ENCODE measurements at places on chromosomes 1 and 21.

DNA sequence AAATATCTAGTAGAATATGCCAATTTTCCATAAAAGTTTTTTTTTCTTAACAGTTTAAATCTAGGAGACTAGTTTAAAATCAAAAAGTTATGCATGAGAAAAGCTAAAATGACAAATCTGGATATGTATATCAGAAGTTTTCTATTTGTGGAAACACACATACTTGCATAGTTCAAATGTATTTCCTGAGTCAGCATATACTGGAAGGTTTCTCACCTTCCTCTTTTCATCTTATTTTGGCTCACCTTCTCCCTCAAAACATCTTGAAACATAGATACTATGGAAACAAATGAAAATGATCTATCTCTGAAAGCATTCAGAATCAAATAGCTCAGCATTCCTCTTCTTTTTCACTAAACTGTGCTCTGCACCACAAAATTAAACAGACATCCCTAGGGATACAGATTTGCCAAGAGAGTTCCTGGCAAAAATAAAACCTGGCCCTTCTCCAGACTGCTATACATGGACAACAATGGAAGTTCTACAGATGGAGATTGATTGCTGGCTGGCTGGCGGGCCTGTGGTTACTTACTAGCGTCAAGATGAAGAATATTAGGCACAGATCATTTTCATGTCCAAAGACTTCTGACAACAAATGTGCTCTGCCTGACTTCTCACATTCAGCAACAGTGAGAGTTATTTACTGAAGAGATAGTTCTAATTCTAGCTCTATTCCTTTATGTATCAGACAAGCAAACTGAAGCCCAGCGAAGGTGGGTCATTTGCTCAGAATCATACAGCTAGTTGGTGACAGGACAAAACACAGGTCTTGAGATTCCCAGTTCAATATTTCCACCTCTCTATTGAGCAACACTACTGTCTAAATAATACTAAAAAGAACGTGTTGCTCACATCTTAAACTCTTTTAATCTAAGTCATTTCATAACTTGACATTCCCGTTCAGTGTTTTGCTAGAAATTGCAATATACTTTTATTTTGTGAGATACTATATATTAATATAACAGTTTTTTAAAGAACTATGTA, 26.6 kb downstream of the DIPK1A start:
- no peak for DNase-seq

GRCh38 chr1:162974810-162975209, 94.4 kb upstream of the RGS4 start:
- DNase-seq: no peak

DNA sequence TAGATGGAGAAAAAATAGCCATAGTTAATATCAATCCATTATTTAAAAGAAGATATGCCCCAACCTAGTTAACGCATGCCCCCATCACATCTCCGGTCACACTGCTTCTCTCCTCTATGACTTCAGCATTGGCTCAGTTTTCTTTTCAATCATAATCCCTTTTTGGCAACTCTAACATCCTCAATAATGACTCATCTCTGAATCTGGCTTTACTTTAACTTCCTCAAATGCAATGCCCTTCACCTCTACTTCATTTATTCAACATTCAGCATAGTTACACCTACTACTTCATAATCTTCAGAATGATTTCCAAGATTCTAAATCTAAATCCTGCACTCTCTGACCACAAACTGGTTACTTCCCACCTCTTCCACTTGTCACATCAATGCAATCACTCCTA, 417.3 kb downstream of the USH2A start:
- no peak for DNase-seq

- no peak for DNase-seq
Observed at GRCh38 chr1:43481491-43481890, 27.8 kb upstream of the HYI start.

DNA sequence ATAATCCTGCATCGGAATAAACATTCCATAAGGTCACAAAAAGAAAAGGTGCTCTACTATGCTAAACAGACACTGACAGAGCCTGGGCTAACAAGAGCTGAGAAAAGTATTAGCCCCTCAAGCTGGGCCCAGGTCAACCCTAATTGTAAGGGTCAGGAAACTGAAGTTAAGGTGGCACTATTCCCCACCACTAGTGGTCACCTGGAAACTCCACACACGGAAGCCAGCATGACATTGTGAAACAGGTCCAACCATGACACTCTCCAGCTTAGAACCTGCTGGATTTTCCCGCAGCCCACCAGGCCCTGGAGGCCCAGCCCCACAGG, 1.2 kb downstream of the PTTG1IP start:
- DNase-seq: no peak

DNA sequence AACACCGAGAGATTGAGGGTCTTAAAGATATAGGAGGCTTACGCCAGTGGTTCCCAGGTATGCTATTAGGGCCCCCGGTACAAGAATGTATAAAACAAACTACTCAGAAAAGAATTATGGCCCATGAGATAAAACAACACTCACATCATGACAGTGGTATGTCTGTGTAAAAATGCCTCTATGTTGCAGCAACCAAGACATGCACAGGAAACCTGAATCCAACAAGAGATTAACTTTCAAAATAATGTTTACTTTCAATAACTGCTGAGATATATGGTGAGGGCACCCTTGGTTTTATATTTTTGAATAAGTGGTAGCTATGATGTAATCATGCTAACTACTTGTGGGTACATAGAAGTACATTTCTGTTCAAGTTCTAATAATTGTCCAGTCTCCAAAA, 74.9 kb downstream of the PUM1 start:
- DNase-seq: no peak

DNA sequence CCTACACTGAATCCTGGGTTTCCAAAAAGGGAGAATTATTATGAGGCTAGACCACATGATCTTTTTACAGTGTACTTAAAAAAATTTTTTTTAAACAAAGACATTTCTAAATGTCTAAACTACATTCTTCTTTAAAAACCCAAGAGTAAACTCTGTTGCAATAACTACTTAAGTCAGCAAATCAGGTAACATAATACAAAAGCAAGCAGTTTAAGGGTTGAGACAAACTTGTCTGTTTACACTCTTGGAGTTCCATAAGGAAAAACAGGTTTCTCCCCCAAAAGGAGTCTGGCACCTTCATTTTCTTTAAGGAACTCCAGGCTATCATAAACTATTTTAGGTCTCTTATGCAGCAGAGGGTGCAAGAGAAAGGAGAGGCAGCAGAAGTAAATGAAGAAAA, 12.5 kb upstream of the ANKRD45 start:
- no peak for DNase-seq

GRCh38 chr21:42042651-42043050, 28.5 kb upstream of the UMODL1 start:
- no peak for DNase-seq

- no peak for DNase-seq
Observed at GRCh38 chr1:231512147-231512698, 16.2 kb upstream of the TSNAX start.

- no peak for DNase-seq
Observed at GRCh38 chr1:190029441-190029840, 448.2 kb downstream of the BRINP3 start.

DNA sequence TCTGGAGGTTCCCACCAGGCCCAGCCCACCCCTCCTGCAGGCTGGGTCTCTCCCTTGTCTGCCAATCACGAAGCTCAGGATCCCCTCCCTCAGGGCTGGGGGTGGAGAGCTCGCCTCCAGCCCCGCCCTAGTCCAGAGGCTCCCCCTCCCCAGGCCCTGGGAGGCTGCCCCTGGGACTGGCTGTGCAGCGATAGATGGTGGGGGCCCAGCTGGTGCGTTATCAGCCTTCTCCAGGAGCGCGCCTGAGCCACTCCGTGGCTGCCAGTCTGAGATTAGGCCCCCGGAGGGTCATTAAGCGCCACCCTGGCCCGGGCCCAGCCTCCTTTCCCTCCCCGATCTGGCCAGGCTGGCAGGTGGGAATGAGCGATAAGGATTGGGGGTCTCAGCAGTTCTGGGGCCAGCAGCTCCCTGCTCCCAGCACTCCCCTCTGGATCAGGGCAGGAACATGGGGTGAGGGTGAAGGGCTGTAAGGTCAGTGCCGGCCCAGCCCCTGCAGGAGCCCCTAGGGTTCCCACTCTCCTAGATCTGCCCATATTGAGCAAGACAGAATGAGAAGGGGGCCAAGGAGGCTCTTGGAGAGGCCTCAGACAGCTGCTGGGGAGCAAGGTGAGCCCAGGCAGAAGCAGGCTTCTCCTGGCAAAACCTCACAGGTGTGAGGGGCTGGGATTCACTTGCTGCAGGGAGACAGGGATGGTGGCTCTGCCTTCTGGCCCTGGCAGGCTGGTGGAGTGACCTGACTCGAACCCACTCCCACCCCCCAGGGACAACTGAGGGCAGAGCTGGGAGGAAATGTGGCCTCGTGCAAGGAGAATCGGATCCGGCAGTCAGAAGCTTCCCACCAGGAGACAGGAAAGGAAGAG, 8.5 kb downstream of the PDZK1IP1 start:
- no peak for DNase-seq

GRCh38 chr1:233497679-233498078, 116.2 kb upstream of the KCNK1 start:
- DNase-seq: no peak

DNA sequence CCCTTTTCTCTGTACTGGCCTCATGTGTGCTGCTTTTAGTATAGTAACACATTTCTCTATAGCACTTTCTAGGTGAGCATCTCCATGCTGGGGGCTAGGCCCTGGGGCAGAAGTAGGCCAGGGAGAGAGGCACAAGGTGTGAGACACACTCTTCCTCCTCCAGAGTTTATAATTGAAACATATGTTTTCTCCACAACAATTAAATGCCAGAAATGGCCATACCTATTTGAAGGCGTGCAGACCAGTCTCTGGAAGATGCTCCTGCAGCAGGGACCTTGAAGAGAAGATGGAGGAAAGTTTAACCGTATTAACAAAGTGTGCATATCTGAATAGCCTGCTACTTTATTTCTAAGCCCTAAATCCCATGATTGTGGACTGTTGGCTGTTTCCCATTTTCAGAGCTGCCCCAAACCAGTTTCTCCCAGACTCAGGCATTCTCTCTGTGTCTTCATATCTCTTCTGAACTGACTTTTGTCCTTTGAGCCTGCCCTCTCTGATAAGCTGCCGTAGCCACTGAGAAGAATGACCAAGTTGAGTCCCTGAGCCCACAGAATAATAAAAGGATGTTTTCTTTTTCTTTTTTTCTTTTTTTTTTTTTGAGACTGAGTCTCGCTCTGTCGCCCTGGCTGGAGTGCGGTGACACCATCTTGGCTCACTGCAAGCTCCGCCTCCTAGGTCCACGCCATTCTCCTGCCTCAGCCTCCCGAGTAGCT, 81.3 kb downstream of the LRRC8D start:
- no peak for DNase-seq

- DNase-seq: no peak
Observed at GRCh38 chr1:17867470-17867869, 112.3 kb downstream of the ACTL8 start.

DNA sequence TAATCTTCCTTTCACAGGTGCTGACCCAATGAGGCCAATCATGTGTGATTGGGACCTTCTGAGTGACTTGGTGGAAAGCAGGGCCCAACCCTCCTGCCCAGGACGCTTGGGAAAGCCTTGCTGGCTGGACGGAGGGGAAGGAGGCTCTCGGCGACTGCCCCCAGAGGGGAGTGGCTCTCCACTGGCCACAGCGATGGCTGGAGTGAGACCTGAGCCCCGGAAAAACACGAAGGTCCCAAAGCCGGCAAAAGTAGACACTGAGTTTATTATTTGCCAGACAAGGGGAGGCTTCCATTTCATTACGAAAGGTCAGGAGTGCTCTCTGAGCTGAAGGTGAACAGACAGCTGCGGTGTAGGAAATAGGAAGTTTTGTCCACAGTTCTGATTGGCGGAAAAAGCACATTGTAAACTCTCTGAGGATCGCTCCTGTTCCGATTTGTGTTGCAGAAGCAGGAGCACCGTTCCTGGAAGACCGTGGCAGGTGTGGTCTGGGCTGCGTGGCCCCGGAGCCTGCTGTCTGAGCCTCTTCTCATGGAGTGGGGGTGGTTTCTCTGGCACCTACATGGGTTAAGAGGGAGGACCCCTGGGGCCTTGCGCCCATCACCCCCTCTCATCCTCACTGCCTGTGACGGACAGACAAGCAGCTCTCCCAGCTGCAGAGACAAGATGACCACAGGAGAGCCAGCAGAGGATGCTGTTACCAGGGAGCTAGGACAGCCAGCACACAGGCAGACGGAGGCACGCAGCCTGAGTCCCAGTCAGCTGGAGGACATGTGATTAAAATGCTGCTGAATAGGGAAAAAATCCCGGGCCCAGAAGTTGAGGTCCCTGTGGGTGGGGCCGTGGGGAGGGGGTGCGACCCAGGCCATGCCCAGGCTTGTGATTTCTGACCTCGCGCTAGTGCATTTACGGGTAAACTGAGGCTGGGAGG, 41.5 kb downstream of the KRTAP10-1 start:
- no peak for DNase-seq

- no peak for DNase-seq
Observed at GRCh38 chr1:94927405-94928175, 680 bp upstream of the CNN3 start.

DNA sequence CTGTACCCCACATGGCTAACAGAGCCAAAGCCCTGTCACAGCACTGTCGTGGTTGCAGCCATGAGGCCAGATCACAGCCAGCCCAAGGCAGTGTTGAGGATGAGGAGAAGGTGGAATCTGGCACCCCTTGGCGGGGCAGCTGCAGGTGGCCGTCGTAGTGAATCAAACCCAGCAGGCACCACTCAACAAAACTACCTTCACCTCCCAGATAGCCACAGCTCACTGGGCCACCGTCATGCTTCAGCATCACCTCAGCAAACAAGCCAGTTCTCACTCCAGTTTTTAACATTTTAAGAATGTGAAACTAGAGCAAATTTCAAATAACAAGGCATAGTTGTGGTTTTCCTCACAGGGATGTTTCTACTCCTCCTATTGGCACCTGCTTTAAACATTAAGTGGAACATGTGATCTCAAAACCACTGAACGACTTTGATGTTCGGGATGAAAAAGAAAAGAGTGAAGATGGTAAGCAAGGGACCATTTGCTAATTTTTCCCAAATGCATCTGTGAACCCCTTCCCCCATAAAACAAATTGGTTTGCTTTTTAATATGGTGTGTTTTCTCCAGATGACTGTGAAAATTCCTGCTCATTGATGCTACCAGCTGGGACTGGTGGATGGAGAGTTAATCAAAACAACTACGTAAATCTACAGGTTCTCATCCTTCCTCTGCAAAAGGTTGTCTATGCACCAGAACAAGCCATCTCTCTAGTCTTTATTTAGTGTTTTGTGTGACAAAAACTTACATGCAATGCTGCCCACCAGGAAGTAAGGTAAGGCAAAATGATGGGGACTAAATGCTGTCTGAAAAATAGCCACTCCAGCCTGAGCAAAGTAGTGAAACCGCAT, 45.5 kb downstream of the TOR1AIP2 start:
- DNase-seq: no peak

- no peak for DNase-seq
Observed at GRCh38 chr1:199362996-199363395, 664.5 kb upstream of the NR5A2 start.

All from stimulated activated CD4-positive, alpha-beta T cell treated with anti-CD3 and anti-CD28 coated beads, Interleukin-1b, Interleukin-23, amount 100 ng/mL, for 1 hour (primary cell).